NCI-H774 (cell line): ENCODE measurements at places on chromosomes 6 and 20.
A peak's percentile ranks its signal among the peaks of the same experiment; 100 is the strongest.

DNA sequence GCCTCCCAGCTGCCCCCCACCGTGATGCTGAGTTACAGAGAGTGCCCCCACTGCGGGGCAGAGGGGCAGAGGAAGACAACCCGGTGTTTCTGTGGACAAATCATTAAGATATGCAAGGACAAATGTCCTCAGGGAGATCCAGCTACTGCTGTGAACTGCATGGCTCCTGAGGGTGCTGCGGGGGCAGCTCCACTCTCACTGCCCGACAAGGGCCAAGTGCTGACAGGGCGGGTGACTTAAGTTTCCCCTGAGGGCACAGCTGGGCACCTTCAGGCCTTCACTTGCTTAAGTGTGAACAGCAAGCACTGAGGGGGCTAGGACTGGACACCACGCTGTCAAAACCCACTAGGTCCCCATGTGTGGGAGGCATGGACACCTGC lies 26.2 kb upstream of the TCFL5 start:
- no peak for DNase-seq

DNA sequence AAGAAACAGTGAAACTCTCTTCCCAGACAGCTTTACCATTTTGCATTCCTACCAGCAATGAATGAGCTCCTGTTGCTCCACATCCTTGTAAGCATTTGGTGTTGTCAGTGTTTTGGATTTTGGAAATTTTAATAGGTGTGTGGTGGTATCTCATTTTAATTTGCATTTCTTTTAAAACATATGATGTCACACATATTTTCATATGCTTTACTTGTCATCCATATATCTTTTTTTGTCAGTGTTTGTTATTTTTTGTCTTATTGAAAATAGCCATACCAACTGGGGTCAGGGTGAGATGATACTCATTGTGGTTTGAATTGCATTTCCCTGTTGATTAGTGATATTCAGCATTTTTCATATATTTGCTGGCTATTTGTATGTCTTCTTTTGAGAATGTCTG lies 119.5 kb upstream of the FOXA2 start:
- no peak for DNase-seq

GRCh38 chr6:151351146-151351700 lies 40.1 kb downstream of the ZBTB2 start:
- DNase-seq, result no peak

DNA sequence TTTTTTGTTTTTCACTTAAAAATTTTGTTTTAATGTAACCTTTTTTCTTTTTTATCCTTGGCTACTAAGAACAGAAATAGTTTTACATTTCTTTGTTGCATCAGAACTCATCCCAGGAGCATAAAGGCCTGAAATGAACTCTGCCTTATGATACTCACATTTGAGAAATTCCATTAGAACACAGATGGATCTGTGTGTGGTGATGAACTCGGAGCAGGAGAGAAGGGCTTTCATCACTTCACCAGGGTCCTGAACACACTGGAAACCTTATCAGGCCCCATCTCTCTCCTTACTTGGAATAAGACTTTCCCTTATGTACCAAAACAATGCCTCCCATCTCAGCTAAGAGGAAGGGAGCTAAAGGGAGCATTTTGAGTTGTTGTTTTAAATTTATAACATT lies 139.4 kb downstream of the PHF3 start:
- no peak for DNase-seq

DNA sequence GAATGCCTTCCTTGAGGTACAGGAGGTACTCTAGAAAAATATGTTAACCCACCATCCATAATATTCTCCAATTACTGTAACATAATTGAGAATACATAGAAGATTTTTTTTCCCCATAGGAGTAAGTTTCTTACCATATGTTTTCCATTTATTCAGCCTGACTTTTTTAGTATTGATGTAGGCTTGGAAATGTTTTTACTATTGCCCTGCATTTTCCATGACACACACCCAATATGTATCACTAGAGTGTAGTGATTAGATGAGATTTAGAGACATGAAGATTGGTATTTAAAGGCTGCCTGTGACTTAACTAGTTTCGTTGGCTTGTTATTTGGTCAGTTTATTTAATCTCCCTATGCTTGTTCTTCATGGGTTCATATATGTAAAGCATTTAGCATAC lies 39.5 kb downstream of the KCNQ5 start:
- no peak for DNase-seq

DNA sequence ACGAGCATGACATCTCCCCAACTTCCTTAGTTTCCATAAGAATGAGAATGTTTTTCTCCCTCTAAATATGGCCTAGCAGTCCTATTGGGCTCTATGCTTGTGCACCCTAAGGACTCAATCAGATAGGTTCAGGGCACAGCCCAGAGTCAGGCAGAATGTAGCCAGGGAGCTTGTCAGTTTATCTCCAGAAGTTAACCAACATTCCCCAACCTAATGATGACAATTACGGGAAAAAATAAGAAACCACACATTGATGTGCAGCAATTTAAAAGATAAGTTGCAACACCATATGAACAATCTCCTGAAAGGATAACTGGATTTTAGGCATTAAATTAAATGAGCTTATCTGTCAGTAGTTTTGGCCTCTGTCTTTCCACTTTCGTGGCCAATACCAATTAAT lies 71.1 kb downstream of the HDDC2 start:
- no peak for DNase-seq

- DNase-seq, result no peak
Observed at GRCh38 chr20:37295001-37295400, 5.5 kb downstream of the MANBAL start.

DNA sequence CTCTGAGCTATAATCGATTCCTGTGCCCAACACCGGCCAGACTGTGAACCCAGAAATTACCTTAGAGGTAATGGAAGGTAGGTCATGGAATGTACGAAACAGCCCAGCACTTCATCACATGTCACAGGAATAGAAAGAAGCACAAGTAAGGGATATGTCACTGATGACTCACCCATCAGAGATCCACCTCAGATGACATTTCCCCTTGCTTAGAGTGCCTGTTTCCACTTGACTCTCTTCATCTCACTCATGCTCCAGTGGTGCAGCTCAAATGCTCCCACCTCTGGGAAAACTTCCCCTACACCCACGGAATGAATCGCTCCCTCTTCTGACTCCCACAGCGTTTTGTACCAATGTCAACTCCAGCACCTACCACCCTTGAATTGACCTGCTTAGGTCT lies 381.6 kb upstream of the CNR1 start:
- no peak for DNase-seq

- no peak for DNase-seq
Observed at GRCh38 chr6:41302638-41303037, 16.2 kb upstream of the TREM1 start.

DNA sequence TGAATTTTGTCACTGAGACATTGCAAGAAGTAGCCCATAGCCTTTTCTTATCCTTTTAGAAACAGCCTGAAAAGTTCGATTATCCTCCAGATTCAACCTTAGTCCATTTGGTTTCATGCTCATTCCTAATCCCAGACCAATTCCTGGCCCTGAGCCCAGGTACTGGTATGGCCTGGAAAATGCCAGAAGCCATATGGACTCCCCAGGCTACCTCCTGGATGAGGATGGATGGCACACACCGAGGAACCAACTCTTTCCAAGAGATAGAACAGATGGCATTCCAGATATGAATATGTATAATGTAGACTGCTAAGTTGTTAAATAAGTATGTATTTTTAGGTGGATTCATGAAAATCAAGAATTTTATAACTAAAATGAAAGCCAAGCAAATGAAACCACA lies 51.6 kb upstream of the SNAP25 start:
- no peak for DNase-seq

GRCh38 chr20:50568549-50568942 lies 58.4 kb downstream of the PTPN1 start:
- no peak for DNase-seq

DNA sequence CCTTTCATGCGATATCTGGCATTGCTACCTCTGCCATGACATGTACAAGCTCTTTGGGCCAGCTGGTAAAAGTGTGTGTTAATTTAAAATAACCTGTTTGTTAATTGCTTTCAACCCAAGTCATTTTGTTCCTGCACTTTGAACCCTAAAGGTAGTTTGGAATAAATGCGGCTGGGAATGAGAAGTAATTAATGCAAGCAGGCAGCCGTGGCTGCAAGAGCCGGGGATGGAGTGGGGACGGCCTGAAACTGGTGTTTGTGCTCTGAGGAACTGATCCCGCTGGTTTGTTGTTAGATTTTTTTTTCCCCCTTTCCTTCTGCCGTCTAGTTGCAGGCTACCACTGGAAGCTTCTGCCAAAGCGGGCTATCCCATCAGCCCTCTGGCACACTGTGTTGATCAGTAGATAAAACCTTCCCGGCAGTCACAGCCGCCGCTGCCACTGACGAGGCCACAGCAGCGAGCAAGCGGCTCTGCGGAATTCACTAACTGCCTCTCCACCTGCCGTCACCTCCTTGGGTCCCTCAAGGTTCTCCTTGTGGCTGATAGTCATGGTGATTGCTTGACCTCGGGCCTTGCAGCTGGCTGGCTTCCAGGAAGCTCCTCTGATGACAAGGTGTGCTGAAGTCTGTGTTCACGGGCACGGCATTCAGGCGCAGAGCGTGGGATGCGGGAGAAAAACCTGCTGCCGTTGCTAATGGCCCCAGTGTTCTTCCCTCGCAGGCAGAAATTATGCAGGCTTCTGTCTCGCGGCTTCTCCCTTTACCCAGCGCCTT lies 315.9 kb downstream of the TFAP2A start:
- no peak for DNase-seq

DNA sequence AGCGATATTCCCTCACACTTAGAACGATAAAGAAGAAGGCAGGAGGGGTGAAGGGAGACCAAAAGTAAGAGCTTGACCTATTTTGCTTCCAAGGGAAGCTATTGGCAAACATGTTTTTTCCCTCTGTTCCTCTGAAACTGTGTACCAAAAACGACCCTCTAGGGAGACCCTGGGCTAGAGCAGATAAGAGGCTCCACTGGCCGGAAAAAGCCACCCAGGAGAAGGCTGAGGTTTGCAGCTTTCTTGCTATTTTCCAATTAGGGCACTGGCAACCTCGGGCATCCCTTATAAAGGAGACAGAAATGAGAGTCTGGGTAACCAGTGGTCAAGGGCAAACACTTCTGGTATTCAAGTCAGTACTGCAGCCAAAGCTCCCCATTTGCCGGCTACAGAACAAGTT lies 168.0 kb downstream of the KIF16B start:
- DNase-seq, result no peak

GRCh38 chr6:98967616-98968015 lies 19.9 kb upstream of the FBXL4 start:
- DNase-seq, result no peak

- DNase-seq, result no peak
Observed at GRCh38 chr6:101116337-101116736, 235.2 kb upstream of the ASCC3 start.

DNA sequence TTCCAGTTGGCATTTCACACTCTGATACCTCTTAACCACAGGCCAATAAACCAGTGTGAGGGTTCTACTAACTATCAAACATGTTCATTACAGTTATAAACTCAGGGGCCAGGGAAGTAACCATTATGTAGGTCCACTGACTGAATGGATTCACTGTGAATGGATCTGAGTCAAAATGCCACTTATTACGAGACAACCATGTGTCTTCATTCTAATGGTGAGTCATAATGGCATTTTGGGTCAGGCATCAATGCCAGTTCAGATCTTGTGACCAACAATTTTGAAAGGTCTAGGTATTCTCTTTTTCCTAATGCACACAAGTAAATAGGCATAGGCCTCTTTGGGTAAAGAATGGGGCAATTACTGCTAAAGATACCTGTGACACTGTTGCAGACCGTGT lies 112.2 kb upstream of the HEY2 start:
- DNase-seq, result no peak

DNA sequence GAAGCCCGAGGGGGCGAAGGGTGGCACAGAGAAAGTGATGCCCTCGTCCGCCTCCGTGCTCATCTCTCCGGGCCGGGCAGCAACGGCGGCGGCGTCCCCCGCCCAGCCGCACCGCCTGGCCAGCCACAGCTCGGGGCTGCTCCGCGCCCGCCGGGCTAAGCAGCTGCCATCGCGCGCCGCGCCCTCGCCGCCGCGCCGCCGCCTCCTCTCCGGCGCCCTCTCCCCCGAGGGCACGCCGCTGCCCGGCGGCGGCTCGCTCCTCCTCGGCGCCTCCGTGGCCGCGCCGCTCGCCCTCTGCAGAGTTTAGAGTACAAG lies 225 bp downstream of the MAP3K5 start:
- no peak for DNase-seq

- no peak for DNase-seq
Observed at GRCh38 chr20:1734269-1734858, 76.8 kb upstream of the SIRPG start.

GRCh38 chr6:128174724-128175123 lies 273.9 kb upstream of the THEMIS start:
- DNase-seq, result no peak

- DNase-seq, result no peak
Observed at GRCh38 chr6:151738267-151738666, 69.2 kb upstream of the ESR1 start.

- DNase-seq, result peak; percentile 68
Observed at GRCh38 chr6:26312501-26313397, 52.2 kb upstream of the BTN3A2 start.

DNA sequence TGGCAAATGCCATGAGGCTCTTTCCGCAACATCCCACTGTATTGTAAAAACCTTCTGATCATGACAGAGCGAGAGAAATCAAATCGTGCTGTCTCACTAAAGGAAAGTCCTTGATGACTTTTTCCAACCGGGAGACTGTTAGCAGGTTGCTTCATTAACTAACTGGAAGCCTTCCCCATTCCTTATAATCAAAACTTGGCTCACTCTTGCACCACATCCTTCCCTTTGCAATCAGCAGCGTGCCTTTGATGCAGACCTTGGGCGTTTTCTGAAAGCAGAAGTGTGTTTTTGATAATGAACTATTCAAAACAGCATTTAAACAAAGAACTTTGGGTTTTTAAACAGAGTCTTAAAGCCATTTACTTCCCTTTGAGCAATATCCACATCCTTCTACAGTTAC lies 96.2 kb upstream of the CNR1 start:
- DNase-seq, result no peak

- DNase-seq, result no peak
Observed at GRCh38 chr20:5715071-5715841, 34.9 kb upstream of the SHLD1 start.

DNA sequence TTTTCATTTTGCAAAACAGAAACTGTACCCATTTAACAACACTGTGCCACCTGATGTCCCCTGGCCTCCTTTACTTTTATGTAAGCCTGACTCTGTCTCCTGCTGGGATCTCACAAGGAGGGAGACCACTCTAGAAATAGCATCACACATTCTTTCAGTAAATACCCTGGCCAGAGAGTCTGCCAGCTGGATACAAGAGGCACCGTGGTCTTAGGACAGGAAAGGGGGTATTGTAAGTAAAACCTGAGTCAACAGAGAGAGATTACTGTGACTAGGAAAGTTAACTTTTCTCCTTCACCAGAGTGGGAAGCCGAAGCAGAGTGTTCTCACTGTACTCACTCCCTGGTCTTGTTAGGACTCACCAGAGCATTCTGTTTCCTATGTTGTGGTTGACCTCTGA lies 27.8 kb downstream of the CMTR1 start:
- no peak for DNase-seq

- DNase-seq, result no peak
Observed at GRCh38 chr6:149474108-149474935, 10.5 kb downstream of the ZC3H12D start.

GRCh38 chr20:43761386-43762340 lies 34.9 kb upstream of the GTSF1L start:
- DNase-seq, result peak; percentile 70
